Testis (tissue), 5 donors: ENCODE measurements at places on chromosomes 7 and 10. TPM values are rescaled to one million over a fixed set of nuclear protein-coding genes. Genes with fewer than 3 reads are reported as not detected.

WIPF3 gene
- total RNA-seq = 110 TPM

MMRN2 gene
- 19.1 TPM for total RNA-seq

CASP7 gene
- 11.8 TPM for total RNA-seq

DNA sequence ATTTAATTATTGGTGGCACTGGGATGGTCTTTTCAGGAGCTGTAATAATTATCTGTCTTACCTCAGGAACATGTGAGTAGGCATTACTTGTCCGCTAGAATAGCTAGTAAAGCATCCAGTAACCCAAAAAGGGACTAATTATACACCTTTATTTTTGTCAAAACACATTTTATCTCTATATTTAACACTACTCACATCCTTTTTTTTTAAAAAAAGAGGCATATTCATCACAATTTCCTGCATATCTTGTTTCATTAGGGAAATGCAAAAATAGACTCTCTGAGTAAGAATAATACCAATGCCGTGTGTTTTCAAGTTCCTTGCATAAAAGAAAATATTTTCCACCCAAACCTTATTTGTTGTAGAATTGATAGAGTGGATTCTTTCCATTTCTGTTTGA lies 99.5 kb downstream of the VTI1A start:
- DNase-seq = no peak

- no peak for DNase-seq
Measured at GRCh38 chr7:156309016-156309620, 331.5 kb upstream of the RNF32 start.

UPK3B gene
- total RNA-seq = 27.1 TPM

DNA sequence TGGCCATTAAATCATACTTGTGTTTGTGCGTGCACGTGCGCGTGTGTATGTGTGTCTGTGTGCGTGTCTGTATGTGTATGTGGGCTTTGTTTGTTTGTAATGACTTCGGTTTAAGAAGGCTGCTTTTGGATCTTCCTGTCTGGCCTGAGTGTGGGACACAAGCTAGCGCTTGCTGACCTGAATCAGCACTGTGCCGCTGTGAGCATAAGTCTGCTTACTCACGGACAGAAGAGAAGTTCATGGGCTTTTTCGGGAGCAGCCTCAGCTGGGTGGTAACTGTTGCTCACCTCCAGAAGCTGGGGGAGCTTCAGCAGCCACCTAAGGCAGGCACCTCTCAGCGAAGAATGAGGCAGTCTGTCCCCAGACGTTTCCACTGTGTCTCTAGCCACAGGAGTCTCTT lies 56.1 kb upstream of the TRUB1 start:
- DNase-seq = no peak

REPIN1 gene
- 59.1 TPM for total RNA-seq

GRCh38 chr7:311796-312195 lies 21.8 kb downstream of the FOXL3 start:
- DNase-seq = no peak

PNLIPRP2 gene
- total RNA-seq = 0.31 TPM

DNA sequence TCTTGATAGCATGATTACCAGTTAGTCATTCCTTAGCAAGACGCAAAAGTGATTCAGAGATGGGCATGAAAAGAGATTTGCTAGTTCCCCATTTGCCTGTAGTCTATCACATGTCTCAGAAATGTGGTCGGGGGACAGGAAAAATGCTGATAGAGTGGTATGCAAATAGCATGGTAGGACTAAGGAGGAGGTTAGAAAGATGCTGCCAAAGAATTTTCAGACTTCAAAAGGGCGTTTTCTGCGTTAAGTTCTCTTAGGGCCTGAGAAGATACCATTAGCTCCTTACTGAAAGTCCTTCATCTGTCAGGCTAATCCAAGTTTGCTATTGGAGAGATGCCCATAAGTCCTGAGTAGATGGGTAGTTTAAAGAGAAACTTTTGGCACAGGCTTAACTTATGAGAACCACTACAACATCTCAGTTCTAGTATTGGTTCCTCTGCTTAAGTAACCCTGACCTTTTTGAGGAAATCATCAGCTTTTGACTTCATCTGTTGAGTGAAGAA lies 2.7 kb downstream of the CALD1 start:
- DNase-seq = no peak

- DNase-seq = no peak
Measured at GRCh38 chr7:8362723-8363369, 70.6 kb upstream of the NXPH1 start.

- DNase-seq = no peak
Measured at GRCh38 chr7:134368851-134369544, 52.3 kb upstream of the SLC35B4 start.

ADRB1 gene
- 0.99 TPM for total RNA-seq

DNA sequence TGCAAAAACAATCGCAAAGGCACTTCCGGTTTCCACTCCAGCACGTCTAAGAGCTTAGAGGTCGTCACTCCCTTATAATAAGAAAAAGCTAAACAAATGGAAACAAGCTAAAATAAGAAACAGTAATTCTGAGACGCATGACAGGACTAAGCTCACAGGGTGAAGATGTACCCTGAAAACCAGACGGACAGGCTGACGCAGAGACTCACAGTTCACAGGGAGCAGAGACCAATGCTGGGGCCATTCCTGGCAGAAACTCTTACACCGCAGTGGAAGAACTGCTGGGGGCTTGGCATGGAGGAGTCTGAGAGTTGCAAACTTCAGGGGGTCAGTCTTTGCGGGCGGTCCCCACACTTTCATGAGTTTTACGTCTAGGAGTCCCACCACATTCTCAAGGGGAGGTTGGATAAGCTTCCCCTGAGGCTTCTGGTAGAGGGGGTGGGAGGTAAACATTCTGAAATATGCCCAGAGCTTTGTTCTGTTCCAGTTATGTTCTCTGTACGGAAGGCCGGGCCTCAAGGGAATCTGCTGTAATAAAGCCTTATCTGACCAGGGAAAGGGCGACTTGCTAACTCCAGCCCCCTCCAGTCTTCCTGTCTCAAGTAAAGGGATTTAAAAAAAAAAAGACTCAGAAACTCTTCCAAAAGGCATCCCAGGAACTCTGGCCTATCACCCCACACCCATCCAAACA lies 47.8 kb downstream of the BRI3 start:
- no peak for DNase-seq

DNA sequence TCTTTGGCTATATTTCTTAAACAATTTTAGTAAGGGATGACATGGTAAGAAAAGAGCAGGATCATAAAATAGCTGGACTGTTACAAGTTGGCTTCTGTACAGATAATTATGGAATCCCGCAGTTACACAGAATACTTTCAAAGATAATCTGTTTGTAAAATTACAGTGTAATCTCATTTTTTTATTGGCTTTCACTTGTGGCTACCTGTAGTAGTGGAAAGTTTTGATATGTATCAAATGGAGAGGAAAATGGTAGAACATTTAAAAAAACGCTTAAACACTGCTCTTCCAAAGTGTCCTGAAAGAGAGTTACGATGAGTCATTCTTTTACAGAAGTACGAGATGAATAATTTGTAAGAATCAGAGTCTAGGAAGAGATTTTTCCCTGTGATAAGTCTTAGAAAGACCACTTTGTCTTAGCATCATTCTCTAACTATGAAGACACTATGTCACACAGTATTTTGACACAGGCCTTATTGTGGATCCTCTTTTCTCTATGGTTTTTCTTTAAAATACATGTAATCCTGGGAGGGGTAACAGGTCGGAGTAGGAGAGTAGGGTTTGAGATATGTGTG lies 215.0 kb upstream of the DKK1 start:
- DNase-seq = no peak

GHRHR gene
- 3.6 TPM for total RNA-seq

GRCh38 chr10:32318476-32318896 lies 28.5 kb downstream of the EPC1 start:
- DNase-seq = no peak

DNA sequence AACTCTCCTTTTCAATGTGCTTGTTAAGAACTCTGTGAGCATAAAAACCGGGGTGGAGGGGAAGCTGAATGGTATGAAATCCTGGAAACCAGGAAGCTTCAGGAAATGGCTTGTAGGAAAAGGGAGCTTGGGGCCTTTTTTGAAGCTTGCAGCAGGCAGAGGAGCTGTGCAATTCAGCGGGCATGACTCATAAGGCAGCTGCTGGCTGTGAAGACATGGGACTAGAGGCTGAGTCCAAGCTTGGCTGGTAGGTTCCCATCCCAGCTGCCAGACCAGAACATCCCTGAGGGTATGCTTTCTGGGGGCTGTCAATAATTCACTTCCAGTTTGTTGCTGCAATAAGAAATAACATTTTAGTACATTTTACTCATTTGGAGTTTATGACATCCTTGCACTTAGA lies 36.8 kb upstream of the CDC14C start:
- DNase-seq = no peak

TMEM196 gene
- 0.12 TPM for total RNA-seq

DNA sequence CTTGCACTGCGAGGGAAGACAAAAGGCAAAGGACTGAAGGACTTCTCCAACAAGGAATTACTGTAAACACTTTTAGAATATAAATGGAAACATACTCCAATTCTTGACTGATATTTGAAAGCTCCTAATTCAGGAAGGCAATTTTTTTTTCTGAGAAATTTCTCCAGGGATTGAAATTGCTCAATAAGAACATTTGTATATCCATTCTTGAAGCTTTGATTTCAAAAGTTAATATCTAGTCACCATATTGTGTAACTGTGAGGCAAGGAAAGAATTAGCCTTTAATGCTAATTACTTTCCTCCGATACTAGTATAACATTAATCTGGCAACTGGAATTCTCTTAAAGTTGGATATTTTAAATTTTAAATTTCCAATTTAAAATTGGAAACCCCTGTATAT lies 188.4 kb upstream of the COL1A2 start:
- no peak for DNase-seq

SLC35B4 gene
- 15.7 TPM for total RNA-seq

PPP1R9A gene
- total RNA-seq = 47.8 TPM

DNA sequence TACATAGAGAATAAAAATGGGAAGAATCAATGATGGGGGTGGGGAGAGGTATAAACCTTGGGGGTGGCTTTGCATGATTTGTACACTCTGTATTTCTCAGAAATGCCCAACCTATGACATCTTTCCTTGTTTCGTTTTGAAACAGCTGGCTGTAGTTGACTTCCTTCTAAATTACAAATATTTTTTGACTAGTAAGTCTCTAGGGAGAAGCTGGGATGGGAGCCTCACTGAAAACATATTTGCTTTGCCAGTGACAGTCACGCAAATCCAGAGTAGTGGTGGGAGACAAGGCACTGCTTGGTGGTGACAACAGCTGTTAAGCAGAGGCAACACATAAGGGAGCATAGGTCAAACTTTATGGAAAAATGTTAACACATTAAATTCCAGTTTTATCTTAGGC lies 440.5 kb downstream of the SEMA3D start:
- DNase-seq = no peak

DNA sequence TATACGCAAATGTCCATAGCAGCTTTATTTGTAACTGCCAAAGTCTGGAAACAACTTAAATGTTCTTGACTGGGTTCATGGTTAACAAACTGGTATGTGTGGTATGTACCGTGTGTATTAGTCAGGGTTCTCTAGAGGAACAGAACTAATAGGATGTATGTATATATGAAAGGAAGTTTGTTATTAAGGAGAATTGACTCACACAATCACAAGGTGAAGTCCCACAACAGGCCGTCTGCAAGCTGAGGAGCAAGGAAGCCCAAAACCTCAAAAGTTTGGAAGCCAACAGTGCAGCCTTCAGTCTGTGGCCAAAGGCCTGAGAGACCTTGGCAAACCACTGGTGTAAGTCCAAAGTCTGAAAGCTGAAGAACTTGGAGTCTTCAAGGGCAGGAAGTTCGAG lies 66.8 kb downstream of the TMEM168 start:
- no peak for DNase-seq

TMEM130 gene
- total RNA-seq = 106 TPM

DNA sequence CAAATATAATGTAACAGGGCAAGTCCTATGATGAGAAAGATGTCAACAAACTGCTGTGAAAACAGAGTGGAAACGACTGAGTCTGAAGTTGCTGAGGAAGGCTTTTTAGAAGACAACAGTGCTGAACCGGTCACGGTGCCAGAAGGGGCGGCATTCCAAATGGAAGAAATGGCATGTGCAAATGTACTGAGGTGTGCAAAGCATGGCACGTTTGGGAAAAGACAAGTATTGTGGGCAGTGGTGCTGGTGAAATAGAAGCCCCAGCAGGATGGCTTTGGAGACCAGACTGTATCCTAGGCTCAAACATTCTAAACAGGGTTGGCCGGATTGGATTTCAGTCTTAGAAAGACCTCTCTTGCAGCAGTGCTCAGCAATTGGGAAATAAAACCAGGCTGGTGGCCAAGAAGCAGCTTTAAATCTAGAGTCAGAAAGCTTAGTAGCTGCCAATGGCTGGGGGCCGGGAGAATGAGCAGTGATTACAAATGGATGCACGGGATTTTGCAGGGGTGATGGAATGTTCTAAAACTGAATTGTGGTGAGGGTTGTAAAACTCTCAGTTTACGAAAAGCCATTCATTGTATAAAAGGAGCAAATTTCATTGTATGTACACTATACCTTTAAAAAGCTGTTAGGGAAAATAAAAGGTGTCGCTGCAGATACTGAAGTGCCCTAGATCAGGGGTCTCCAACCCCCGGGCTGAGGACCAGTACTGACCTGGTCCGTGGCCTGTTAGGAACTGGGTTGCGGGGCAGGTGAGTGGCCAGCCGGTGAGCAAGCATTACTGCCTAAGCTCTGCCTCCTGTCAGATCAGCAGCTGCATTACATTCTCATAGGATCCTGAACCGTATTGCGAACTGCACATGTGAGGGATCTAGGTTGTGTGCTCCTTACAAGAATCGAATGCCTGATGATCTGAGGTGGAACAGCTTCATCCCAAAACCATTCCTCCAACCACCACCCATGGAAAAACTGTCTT lies 141.6 kb downstream of the HIBADH start:
- peak; percentile 24 for DNase-seq

- DNase-seq = no peak
Measured at GRCh38 chr7:106260136-106260561, 24.6 kb downstream of the NAMPT start.

DNA sequence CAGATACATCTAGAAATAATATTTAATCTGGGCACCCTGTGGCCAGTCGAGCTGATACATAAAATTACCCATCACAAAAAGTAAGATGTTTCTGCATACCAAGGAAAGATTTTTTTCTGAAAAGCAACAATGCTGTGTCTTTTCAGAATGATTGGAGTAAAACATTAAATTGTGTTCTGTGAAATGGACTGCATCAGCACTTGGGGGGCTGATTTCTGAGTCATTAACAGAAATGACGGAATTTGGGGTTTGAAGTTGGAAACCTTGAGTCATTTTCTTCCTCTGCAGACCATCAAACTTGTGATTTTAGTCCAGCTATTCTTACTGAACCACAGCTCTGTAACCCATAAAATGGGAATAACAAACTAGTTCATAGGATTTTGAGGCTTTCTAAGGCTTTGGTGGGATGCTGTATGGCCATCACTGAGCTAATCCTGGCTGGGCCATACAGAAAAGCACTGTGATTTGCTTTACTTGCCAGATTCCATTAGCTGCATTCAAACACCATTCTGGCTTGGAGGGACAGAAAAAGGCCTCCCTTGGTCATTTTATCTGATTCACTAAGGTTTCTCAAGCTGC lies 739.4 kb upstream of the IGFBP3 start:
- no peak for DNase-seq

DNA sequence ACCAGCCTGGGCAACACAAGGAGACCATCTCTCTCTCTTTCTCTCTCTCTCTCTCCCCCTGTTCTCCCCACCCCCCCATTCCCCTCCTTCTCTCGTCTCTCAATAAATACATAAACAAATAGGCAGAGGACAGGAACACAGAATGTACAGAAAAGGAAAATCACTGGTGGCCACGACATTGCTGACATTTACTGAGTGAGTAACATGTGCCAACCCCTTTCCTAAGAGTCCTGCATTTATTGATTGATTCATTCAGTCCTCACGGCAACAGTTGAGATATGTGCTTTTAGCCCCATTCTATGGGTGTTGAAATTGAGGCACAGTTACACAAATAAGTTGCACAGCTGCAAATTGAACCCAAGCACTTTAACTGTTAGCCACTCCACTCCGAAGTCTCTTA lies 114.3 kb upstream of the SAMD8 start:
- no peak for DNase-seq
